ENCODE measurements at places on chromosomes 6 and 20.

DNA sequence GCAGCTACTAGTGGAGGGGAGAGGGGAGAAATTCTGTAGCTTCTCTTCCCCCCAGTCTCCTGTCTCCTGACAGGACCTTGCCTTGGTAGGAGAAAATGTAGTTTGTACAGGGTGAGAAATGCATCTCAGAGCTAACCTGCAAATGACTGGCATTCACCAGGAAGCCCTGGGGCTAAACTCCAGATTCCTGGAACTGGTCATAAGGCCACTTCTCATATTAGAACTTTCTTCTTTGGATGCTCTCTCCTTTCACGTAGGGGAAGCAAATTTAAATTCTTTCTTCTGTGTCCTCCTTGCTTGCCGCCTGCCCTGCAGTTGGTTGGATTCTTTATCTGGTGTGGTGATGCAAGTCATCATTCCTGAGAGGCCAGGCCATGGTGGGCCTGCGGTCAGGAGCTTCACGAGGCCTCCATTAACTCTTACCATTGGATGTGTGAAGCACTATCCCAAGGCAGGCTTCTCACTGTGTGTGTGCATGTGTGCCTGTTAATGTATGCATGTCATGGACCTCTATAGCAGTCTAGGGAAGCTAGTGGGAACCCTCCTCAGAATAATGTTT is 182.0 kb downstream of the PHF3 start:
- DNase-seq, result no peak

DNA sequence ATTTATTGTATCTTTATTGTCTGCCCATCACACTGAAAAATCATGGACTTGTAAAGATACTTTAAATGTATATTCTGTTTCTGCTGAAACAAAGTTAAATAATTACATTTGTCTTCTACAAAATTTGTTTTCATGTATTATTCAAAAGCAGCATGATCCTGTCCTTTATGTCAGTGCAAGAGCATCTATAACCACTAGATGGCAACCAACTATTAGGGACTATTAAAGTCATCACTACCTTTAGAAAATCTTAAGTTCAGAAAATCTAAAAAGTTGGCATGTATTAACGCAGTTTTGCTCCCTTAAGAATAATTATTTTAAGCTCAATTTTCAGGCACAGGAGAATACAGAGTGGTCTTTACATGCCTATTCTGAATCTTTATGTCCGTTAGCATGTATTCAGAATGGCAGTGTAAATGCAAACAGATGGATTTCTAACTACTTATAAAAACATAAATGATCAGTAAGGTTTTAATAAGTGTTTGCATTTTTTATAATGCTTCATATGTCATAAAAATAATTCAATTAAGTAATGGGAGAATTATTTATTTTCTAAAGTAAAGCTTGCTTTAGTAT is 17.8 kb downstream of the TMEM30A start:
- DNase-seq, result peak; percentile 26

- no peak for DNase-seq
Observed at GRCh38 chr6:25889877-25890853, 16.1 kb upstream of the SLC17A3 start.

GRCh38 chr6:12363651-12364381 is 73.7 kb downstream of the EDN1 start:
- peak; percentile 54 for DNase-seq

DNA sequence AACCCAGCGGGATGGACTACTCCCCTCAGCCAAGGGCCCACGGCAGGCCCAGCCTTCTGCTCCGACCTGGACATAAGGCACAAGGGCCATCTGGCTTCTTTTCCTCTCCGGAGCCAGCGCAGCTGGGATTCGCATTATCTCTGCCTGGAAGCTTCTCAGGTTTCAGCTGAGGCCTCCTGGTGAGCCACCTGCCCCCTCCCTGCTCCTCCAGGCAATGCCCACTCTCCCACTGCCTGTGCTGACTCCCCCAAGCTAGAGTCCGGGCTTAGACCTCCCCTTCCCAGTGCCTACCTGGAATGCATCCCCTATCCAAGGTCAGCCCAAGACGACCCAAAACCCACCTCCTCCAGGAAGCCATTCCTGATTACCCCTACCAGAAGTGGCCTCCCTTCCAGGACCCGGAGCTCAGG is 60.7 kb downstream of the EZR start:
- no peak for DNase-seq

- no peak for DNase-seq
Observed at GRCh38 chr6:41326092-41326491, 9.3 kb upstream of the NCR2 start.

- no peak for DNase-seq
Observed at GRCh38 chr20:62786157-62786556, 10.1 kb upstream of the MRGBP start.

GRCh38 chr6:156940221-156940620 is 163.0 kb downstream of the ARID1B start:
- no peak for DNase-seq

GRCh38 chr20:20894280-20894679 is 181.8 kb upstream of the RALGAPA2 start:
- no peak for DNase-seq

- no peak for DNase-seq
Observed at GRCh38 chr20:17233626-17234025, 6.8 kb downstream of the PCSK2 start.

DNA sequence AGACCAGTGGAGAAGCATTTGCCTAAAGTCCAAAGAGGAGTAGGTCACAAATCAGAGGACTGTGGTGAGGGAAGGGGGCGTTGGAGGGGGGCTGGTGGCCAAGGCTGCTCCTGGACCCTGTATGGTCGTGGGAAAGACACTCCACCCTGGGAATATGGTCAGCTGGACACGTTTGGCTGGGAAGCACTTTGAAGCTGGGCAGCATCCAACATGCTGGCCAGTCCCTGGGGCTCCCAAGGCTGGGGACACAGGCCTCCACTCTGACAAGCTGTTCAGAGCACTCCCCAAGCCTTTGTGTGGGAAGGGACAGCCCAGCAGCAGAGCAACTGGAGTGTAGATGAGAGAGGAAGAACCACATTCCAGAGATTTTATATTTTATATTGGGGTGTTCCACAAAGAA is 203.2 kb downstream of the ANKRD60 start:
- no peak for DNase-seq

DNA sequence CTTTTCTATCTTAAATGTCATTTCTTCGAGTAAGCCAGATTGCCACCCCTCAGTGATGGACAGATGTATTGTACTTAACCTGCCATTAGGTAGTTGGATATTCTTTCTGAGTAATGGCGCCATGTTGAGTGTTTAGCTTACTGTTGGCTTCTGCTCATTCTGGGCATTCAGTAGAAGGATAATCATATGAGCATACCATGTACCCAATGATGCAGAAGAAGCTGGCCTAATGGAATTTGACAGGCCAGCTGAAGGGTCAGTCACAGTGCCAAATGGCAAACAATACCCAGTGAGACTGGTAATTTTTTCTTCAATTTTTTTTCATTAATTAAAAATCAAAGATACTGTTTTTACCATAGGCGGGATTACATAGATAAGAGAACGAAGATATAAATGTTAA is 1010.8 kb upstream of the EYS start:
- DNase-seq, result no peak

GRCh38 chr20:42697962-42698361 is 491.7 kb downstream of the PTPRT start:
- no peak for DNase-seq

DNA sequence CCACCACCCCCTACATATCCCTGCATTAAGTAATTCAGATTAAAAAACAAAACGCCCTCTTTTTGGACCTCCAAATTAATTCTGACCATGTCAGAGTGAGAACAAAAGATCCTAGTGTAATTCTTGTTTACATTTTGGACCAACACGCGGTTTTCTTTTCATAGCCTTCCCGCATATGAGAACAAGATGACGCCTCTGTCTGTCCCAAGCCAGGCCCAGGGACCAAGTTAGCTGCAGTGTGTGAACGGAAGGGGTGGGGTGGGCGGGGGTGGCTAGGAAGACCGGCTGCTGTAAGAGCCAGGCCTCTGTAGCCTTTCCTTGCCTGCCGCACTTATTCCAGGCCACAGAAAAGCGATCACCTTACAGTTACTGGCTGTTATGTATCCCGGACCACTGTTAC is 68.0 kb downstream of the PLCG1 start:
- no peak for DNase-seq

GRCh38 chr6:4017058-4017739 is 61.7 kb downstream of the FAM217A start:
- DNase-seq, result no peak

- DNase-seq, result no peak
Observed at GRCh38 chr20:10336959-10337729, 96.9 kb downstream of the MKKS start.

DNA sequence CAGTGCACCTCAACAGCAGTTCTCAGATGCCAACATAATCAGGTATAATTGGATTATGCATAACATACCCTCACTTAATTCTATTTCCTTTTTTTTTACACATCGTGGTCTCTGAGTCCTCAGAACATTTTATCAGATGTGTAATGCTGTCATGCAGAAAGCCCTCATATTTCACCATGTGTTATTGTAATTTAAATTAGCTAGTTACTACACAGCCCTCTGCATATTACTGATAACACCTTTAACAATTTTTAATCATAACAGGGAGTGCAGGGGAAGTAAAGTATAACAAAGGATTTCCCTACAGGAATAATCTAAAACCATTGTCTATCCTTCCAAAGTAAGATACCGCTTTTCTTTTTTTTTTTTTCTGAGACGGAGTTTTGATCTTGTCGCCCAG is 91.9 kb upstream of the CCDC28A start:
- DNase-seq, result no peak

DNA sequence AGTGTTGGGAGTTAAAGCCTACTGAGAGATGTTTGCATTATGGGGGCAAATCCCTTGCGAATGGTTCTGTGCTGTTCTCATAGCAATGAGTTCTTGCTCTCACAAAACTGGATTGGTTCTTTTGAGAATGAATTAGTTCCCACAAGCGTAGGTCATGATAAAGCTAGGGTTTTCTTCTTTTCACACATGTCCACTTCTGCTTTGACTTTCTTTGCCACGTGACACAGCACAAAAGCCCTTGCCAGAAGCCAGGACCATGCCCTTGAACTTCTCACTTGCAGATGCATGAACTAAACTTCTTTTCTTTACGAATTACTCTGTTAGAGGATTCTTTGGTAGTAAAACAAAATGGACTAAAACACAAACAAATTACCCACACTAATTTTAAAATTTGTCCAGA is 922.8 kb downstream of the EPHA7 start:
- DNase-seq, result no peak

GRCh38 chr6:89506716-89507617 is 74.0 kb downstream of the ANKRD6 start:
- no peak for DNase-seq

DNA sequence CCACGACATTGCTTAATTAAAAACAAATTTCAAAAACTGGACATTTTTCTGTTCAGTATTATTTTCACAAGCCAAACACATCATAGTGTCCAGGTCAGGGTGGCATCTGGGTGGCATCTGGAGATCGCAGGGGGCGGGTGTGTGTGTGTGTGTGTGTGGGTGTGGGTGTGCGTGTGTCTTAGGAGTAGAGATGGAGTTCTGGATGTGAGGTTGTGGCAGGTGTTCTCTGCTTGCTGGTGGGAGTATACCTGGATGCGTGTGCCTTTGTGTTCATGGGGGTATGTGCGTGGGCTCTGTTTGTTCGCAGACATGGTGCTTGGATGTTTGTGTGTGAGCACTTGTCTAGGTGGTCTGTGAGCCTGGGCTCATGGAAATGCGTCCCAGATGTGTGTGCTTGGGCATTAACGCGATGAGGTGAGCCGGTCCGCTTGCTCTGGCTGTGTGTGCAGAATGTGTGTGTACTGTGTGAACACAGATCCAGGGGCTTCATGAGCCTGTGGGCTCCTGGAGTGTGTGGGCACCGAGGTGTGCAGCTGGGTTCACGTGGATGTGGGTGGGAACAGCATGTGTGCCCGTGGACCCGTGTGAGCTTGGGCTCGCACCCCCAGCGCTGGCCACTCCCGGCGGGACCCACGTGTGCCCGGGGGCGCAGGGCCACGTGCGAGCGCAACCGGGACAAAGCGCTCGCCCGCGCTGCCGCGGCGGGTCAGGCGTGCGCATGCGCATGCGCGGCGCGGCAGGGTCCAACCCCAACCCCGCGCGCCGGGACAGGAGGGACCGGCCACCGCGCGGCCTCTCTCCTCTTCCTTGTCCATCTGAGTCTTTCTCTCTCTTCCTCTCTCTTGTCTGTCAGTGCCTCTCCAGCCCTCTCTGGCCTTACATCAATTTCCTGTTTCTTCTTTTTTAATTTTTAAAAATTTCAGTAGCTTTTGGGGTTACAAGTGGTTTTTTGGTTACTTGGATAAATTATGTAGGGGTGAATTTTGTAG is 60.4 kb downstream of the SRC start:
- peak; percentile 89 for DNase-seq

GRCh38 chr6:45617441-45617840 is 239.7 kb upstream of the SUPT3H start:
- no peak for DNase-seq

DNA sequence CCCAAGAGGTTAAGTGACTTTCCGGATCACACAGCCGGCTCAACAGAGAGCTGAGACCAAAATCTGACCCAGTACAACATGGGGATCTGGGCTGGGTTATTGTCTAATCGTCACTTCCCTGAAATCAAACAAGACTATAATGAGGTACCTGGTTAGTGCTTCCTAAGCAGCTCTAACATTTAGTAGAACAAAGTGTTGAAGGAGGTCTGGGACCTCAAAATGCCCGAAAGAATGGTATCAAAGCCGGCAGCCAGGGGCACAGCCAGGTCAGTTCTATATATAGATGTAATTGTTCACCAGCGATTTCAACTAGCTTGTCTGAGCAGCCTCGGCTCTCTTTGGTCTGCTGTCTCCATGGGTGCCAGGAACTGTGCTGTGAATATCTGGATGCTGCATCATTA is 245.5 kb upstream of the ECI2 start:
- DNase-seq, result no peak

DNA sequence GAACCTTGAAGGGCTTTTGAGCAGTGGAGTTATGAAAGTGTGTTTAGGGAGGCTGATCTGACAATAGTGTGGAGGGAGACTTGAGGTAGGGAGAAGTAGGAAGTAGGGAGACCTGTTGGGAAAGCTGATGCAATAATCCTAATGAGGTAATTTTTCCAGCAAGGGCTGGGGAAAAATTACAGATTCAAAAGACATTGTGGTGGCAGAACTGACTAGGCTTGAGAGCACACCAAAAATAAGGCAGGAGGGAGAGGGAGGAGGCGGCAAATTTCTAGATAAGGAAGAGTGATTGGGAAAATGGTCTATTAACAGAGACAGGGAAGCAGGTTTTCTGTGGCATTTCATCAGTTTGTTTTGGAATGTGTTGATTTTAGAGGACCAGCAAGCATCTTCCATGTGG is 5.5 kb downstream of the PRRT1 start:
- DNase-seq, result no peak

- DNase-seq, result no peak
Observed at GRCh38 chr6:3940703-3941102, 91.5 kb downstream of the FAM50B start.

- DNase-seq, result no peak
Observed at GRCh38 chr6:33076406-33076934, 680 bp downstream of the HLA-DPB1 start.

GRCh38 chr20:36402708-36403107 is 96.6 kb downstream of the DLGAP4 start:
- DNase-seq, result no peak

DNA sequence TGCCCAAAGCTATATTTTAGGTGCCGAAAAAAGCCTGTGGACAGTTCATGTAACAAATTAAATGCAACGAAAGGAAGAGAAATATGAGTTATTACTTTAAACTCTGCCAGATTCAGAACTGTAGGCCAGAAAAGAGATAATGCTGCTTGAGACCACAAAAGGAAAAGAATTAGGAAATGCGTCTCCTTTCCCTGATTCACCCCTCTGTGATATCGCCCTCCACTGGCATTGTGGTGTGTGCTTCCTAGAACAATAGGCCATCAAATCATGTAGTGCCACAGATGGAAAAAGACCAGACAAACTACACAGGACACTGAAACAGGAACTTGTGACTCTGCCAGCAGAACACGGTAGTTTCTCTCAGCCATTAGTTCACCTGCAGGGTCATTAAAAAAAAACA is 14.7 kb upstream of the LAMA4 start:
- no peak for DNase-seq
